Activated CD8-positive, alpha-beta memory T cell treated with anti-CD3 and anti-CD28 coated beads, Interleukin-2, amount 10 ng/mL, durations not matched to agents 7 days and 5 days (primary cell): ENCODE measurements at places on chromosomes 13 and 19. TPM values are rescaled to one million over a fixed set of nuclear protein-coding genes. Genes with fewer than 3 reads are reported as not detected.

The RGS9BP gene
- total RNA-seq = 0.79 TPM

The HAUS8 gene
- total RNA-seq = 62.1 TPM

The CELF5 gene
- not detected for total RNA-seq

The ZGLP1 gene
- 0.93 TPM for total RNA-seq

The SUGT1 gene
- 51.8 TPM for total RNA-seq

The FREM2 gene
- total RNA-seq = not detected

The ERFL gene
- 1.9 TPM for total RNA-seq

The IZUMO2 gene
- total RNA-seq = not detected

The PROZ gene
- total RNA-seq = not detected

The CCL25 gene
- not detected for total RNA-seq

The SOX1 gene
- total RNA-seq = not detected

The SULT2B1 gene
- total RNA-seq = not detected

The IQCN gene
- total RNA-seq = 3.1 TPM

The CBLC gene
- total RNA-seq = not detected

The TMEM238 gene
- total RNA-seq = 23.0 TPM

The LRRC25 gene
- 0.12 TPM for total RNA-seq

The DYRK1B gene
- total RNA-seq = 7.7 TPM

The DMKN gene
- not detected for total RNA-seq
